Right hindlimb (tissue), 1 donor: ENCODE measurements at places on chromosomes 11 and 22.

- no peak for DNase-seq
Observed at GRCh38 chr11:126633330-126633729, 277.8 kb downstream of the ST3GAL4 start.

DNA sequence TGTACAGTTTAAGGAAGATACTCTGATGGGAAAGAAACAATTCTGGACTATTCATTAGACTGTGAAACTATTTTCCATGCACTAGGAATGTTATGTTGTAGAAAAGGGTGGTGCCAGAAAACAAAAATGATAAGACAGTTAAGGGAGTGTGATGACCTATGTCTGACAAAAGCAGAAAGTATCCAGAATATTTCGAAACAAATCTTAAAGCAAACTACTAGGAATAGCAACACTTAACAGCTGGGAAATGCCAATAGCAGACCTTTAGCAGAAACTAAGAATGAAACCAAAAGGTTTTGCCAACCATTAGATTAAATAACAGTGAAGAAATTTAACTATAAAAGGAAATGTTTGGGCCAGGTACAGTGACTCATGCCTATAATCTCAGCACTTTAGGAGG is 3.3 kb upstream of the ARHGAP20 start:
- no peak for DNase-seq

- peak; percentile 79 for DNase-seq
Observed at GRCh38 chr22:20423906-20424551, 13.6 kb downstream of the SCARF2 start.

GRCh38 chr11:120284272-120284671 is 40.8 kb upstream of the TLCD5 start:
- no peak for DNase-seq

DNA sequence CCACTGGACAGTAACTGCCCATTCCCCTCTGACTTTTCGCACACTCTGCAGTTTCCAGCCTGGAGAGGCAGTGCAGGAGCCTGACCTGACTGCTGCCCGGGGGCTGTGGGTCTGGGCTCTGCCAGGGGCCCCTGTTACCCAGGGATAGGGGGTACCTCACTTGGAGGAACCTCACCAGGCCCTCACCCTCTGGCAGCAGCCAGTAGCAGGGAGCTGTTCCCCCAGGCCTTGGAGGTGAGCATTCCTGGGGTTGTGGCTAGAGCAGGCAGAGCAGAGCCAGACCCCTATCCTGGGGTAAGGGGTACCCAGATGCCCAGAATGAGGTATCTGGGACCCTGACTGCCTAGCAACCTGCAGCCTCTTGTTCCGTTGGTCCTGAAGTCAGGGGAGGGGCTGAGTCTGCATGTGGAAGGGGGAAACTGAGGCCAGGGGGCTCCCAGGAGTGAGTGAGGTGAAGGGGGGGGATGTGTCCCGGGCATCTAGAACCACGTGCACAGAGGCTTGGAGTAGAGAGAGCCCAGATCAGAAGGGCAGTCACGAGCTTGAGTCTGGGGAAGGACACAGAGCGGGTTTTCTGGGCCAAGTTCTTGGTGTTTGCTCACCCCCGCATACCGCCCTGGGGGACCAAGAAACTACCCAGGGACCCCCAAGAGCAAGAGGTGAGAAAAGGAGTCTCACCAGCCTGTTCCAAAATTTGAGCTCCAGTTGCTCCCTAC is 43.9 kb upstream of the ACCSL start:
- no peak for DNase-seq

DNA sequence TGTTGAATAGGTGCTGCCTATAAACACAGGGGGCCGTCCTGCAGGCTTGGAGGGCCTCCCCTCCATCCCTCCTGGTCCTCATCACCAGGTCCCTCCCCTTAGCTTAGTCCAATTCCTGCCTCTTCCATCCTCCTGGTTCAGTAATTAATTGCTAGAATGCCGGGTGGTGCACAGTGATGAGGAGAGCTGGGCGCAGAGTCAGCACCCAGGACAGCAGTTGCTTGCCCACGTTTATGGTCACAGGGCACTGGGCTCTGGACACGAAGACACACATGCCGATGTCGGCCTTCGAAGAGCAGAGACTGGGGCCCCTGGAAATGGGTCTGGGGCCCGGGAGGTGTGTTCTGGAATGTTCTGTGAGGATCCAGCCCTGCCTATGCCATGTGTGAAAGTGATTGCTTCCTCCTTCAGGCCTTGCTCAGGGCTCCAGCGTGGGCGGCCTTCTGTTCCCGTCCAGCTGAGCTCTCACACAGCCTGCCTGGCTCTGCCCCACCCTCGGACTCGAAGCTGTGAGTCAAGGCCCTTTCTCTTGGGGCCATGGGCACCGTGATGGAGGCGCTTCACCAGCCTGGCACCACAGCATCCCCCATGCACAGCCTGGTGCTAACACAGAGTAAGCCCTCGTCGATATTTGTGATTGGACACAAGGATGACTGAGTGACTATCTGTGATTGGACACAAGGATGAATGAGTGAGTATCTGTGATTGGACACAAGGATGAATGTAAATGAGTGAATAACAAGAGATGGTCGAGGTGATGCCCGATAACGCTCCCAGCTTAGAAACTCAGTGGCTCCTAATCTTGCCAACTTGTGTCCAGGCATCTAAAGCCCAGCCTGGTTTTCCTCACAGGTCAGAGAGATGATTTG is 884.7 kb downstream of the BRD1 start:
- DNase-seq: no peak

DNA sequence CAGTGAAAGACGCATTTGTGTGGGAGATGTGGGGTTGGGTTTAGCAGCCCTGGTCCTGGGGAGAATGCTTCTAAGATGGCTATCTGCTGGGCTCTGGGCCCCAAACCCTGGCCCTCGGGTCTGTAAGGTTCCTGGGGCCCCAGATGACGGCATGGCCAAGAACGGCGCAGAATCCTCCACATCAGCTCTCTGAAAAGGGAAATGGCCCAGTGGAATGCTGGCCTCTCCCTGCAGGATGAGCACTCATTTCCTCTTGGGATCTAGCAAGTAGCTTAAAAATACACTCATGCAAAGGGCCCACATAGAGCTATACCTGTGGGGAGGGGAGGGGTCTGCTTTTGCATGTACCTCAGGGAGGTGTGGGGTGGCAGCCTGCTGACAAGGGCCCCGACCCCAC is 37.5 kb upstream of the LINC01488 start:
- no peak for DNase-seq

GRCh38 chr11:47483457-47483856 is 34.5 kb upstream of the RAPSN start:
- no peak for DNase-seq

DNA sequence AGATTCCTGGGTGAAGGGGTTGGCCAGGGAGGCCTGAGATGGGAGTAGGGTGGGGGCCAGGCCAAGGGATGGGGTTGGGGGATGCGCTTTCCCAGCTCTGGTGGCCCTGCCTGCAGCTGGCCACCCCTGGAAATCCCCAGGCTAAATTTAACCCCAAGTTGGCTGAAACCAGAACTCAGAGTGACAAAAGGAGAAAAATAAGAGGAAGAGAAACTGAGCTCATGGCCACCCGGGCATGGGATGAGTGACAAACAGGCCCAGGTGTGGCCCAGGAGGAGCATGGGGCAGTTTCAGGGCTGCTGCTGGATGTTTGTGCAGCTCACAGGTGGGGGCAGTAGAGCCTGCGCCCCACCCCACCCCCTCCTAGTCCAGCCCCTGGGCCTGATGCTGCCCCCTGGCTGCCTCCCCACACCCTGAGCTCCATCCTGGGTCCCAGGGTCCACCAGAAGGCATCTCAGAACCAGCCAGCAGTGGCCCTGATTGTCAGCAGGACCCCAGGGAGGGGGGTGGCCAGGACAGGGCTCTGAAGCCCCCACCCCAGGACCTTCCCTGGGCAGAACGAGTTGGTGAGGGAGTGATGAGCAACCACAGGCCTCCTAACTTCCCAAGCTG is 48.0 kb downstream of the IGLL5 start:
- DNase-seq: no peak

DNA sequence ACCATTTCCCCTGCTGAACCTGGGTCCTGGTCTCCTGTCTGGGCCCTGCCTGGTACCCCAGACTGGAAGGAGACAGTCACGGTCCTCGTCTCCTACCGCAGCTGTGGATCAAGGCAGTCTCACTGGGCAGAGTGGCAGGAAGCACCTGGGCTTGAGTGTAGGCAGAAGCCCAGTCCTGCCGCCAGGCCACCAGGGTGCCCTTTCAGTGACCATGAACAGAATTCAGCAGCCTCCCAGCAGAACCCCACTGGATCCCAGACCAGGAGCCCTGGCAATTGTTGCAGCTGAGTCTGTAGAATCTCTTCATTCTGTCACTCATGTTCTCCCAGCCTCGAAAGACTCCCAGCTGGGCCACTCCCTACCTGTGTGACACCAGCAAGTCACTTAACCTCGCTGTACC is 25.5 kb upstream of the CREB3L1 start:
- no peak for DNase-seq

DNA sequence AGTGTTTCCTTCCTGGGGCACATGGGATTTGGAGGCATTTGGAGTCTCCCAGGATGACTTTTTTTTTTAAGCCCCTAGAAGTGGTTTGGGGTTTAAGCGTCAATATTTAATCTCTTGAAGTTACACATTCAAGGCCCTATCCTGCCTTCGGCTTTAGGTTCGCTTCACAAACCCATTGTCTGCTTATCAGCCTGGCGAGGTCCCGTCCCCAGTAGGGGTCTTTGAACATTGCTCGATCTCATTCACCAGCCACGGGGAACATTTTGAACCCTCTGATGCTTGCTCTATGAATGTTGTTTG is 75.9 kb downstream of the KCNQ1 start:
- DNase-seq: no peak

DNA sequence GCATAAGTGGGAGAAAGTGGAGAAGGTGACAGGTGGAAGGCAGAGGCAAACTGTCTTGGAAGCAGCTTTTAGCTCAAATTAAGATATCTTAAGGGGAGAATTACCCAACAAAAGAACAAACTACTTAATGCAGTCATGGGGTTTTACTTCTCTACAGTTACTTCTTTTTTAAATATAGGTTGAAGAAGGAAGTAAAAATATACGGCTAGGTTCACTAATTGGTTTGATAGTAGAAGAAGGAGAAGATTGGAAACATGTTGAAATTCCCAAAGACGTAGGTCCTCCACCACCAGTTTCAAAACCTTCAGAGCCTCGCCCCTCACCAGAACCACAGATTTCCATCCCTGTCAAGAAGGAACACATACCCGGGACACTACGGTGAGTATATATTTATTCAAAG is 40.8 kb downstream of the PDHX start:
- DNase-seq: no peak

DNA sequence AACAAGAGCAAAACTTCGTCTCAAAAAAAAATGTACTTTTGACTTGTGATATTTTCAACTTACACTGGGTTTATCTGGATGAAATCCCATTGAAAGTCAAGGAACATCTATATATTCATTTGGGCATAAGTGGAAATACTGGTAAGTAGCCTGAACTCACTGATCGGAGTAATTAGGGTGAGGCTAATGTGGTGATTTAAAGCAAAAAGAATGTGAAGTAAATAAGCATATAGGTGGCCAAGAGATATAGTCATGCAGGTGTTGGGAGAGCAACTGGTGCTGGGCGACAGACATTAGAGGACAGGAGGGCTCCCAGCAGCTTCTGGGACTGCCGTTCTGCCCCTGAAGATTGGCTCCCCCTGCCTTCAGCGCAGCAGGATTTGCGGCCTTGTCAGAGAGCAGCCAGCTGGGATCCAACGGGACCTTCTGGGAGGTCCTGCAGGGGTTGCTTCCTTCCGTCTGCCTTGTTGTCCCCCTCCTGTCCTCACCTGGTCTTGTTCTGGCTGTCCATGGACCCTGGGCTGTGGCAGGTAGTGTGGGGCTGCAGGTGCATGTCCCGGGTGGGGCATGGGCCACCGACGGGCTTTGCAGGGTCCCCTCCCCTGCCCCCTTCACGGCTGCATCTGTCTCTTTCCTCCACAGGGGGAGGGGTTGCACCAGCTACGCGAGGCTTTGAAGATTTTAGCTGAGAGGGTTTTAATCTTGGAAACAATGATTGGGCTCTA is 14.1 kb downstream of the RHBDD3 start:
- no peak for DNase-seq

GRCh38 chr11:71089571-71089970 is 162.8 kb downstream of the SHANK2 start:
- no peak for DNase-seq

GRCh38 chr11:103887001-103887658 is 149.3 kb upstream of the DDI1 start:
- DNase-seq: peak; percentile 54

DNA sequence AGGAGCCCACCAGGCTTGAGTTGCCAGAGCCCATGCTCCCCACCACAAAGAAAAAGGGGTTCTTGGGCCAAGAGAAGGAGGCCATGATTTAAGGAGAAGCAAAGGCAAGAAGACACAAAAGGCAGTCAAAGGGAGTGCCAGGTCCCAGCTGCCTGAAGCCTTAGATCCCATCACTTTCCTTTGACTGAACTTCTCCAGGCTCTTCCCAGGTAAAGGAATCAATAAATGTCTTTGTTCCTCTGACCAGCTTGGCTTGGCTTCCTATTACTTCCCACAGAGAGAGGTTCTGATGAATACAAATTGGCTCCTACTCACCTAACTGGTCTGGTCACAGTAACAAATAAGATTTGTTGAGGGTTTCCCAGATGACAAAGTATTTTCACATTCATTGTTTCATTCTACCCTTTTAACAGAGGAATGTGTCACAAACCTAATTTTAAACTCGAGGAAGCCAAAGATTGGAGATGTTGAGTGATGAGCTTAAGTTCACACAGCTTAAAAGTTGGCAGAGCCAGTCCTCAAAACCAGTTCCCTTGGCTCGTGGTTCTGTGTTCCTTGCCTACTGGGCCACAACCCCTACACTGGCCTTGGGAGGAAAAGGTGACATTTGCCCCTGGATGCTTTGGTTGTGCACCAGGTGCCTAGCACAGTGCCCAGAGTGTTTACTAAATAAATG is 96.4 kb upstream of the SESN3 start:
- DNase-seq: no peak

DNA sequence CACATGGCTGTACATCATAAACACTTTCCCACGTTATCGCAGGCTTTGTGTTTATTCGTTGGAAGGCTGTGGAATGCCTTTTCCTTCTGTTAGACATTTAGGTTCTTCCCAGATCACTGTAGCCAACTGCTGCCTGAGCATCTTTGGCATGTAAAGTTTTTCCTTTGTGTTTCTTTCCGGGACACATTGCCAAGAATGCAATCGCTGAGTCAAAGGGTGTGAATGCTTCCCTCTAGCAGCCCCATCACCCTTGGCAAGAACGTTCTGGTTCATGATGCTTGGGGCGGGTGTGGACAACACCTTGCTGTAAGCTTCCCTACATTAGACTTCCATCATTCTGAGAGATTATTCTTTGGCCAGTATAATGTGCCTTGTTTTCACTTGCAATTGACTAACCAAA is 136.2 kb downstream of the OSBP2 start:
- no peak for DNase-seq

- DNase-seq: no peak
Observed at GRCh38 chr11:10990637-10991193, 132.9 kb upstream of the ZBED5 start.

DNA sequence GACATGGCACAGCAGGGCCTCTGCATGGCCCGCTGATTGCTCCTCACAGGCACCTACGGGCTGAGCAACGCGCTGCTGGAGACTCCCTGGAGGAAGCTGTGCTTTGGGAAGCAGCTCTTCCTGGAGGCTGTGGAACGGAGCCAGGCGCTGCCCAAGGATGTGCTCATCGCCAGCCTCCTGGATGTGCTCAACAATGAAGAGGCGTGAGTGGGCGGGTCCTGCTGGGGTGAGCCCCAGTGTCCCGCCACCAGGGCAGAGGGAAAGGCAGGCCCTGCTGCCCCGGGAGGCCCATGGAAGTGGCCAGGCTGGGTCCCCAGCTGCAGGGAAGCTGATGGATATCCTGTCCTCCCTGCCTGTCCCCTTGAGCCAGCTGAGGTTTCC is 18.6 kb upstream of the DGCR8 start:
- no peak for DNase-seq

- DNase-seq: no peak
Observed at GRCh38 chr22:38937541-38937940, 19.9 kb upstream of the APOBEC3A start.
